ENCODE measurements at places on chromosomes 13 and 19. TPM values are rescaled to one million over a fixed set of nuclear protein-coding genes. Genes with fewer than 3 reads are reported as not detected.

DNA sequence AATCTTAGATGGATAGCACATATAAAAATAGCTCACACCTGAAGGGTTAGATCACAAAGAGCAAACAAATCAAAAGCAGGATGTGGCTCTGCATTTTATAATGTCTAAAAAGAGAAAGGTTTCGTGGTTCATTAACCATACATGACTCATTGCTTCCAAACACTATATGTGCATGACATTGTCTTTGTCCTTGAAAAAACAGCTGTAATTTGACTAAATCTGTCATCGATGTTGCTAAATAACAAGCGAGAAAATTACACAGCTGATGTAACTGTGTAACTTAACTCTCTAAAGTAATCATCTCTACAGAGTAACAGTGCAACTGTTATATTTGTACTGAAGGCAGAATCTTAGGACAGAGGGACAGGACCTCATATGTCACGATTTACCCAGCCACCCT is 383.1 kb upstream of the GPC6 start:
- H3K4me1 ChIP-seq = peaks cover 7% of the 10 kb centered on the region
- DNase-seq = no peak
- no peak overlapping the region for H3K27ac ChIP-seq

Gene SLC5A5
- total RNA-seq = 2.5 TPM

Gene TICAM1
- 1.2 TPM for total RNA-seq

Gene ZNF121
- total RNA-seq = 181 TPM

Gene KCNC3
- 10.1 TPM for total RNA-seq

Gene DLL3
- 23.9 TPM for total RNA-seq

Measured in WTC11 (cell line).